ENCODE measurements at places on chromosomes 2 and 18.

DNA sequence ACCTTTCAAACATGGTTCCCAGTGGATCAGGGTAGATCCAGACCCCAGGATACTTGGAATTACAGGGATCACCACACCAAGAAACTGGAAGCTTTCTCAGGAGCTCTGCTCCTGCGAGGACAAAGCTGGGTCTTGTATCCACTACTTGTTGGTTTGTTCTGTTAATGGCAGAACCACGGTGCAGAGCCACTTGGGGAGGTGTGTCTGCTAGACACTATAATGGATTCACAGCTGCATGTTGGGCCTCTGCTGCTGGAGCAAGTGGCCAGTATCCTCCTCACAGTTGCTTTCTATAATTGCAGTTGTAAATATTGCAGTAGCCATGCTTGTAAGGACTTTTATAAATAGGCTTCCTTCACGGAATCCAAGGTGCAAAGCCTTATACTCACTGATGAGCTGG lies 12.9 kb downstream of the FOSL2 start:
- DNase-seq = no peak

GRCh38 chr18:68233018-68233417 lies 481.9 kb downstream of the TMX3 start:
- DNase-seq = no peak

DNA sequence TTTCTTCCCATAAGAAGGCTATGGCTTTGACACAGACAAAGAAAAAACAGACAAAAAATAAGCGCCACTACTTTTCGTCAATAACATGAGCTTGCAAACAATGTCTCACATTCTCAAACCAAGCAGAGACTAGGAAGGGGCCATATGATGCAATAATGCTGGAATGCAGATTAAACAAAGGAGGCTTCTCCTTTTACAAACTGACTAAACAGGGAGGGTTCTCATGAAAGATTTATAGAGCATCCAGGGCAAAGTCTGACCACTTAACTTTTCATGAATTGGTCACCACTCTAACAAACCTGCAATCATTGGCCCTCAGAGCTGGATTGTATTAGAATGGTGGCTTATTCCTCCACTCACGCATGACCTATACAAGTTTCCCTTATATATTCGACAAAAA lies 663.3 kb upstream of the CHAC2 start:
- no peak for DNase-seq

GRCh38 chr2:152863826-152864225 lies 145.4 kb downstream of the ARL6IP6 start:
- DNase-seq = no peak

DNA sequence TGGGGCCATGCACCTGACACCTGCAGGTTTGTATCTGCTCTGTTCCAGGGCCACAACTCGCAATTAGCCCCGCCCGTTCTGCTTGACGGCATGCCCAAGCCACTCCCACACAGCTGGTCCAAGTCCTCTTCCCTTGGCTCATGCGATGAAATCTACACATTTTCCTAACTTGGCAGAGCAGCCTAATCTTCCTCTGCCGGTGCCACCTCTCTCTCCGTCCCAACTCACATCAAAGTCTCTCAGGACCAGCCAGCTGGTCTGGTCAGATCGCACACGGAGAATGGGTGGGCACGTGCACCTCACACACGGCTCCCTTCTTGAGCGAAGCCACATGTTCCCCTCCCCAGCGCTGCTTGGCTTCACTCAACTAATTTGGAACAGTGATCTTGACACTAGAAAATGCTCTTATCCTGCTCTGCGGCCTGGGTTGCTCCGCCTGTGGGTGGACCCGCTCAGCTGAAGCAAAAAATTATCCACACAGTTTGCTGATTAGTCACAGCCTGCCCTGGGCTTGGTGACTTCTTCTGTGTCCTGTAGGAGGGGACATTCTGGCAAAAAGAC lies 176.7 kb downstream of the NRP2 start:
- no peak for DNase-seq

DNA sequence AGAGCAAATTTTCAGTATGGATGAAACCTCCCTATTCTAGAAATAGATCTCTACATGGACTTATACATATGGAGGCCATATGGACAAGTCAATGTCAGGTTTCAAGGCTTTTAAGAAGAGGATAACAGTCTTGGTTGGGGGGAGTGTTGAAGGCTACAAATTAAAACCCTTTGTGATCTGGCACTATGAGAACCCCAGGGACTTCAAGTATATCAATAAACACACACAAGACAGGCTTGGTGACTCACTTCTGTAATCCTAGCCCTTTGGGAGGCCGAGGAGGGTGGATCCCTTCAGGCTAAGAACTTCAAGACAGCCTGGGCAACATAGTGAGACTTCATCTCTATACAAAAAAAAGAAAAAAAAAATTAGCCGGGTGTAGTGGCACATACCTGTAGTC lies 127.2 kb upstream of the SP5 start:
- no peak for DNase-seq

GRCh38 chr2:1721706-1722646 lies 22.3 kb downstream of the PXDN start:
- no peak for DNase-seq

- DNase-seq = no peak
Measured at GRCh38 chr2:54771166-54771885, 47.9 kb downstream of the EML6 start.

GRCh38 chr2:28496781-28497180 lies 921 bp downstream of the PLB1 start:
- no peak for DNase-seq

DNA sequence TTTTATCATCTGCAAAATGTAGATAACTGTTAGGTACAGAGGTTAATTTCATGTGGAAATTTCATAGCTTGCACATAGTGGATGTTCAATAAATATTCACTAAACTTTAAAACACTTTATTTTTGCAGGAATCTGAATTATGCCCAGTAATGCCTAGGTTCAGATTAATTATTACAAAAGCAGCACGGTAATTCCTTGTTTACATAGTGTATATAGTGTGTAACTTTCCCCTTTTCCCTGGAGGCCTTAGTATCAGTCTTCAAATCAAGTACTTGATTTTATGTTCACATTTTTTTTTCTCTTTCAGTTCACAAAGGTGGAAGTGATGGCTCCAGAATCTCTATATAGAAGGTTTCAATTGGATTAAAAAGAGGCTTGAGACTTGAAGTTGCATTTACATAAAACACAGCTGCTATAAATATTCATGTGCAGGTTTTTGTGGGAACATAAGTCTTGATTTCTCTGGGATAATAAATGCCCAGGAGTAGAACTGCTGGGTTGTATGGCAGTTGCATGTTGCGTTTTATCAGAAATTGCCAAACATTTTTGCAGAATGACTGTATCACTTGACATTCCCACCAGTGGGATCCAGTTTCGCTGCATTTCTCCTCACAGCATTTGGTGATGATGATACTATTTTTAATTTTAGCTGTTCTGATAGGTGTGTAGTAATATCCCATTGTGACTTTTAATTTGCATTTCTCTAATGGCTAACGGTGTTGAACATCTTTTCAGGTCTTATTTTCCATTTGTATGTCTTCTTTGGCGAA lies 27.6 kb upstream of the LGALSL start:
- DNase-seq = no peak

- DNase-seq = no peak
Measured at GRCh38 chr2:112085916-112086669, 31.0 kb downstream of the TMEM87B start.

- DNase-seq = no peak
Measured at GRCh38 chr2:19933351-19933981, 31.7 kb upstream of the TTC32 start.

DNA sequence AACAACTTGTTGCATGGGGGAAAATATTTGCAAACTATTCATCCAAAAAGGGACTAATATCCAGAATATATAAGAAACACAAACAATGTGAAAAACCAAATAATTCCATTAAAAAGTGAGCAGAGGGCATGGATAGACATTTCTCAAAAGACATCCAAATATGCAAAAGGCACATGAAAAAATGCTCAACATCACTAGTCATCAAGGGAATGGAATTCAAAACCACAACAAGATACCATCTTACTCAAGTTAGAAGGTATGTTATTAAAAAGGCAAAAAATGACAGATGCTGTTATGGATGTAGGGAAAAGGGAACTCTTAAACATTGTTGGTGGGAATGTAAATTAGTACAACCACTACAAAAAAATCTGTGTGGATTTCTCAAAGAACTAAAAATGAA lies 396.5 kb downstream of the CCDC85A start:
- DNase-seq = no peak

DNA sequence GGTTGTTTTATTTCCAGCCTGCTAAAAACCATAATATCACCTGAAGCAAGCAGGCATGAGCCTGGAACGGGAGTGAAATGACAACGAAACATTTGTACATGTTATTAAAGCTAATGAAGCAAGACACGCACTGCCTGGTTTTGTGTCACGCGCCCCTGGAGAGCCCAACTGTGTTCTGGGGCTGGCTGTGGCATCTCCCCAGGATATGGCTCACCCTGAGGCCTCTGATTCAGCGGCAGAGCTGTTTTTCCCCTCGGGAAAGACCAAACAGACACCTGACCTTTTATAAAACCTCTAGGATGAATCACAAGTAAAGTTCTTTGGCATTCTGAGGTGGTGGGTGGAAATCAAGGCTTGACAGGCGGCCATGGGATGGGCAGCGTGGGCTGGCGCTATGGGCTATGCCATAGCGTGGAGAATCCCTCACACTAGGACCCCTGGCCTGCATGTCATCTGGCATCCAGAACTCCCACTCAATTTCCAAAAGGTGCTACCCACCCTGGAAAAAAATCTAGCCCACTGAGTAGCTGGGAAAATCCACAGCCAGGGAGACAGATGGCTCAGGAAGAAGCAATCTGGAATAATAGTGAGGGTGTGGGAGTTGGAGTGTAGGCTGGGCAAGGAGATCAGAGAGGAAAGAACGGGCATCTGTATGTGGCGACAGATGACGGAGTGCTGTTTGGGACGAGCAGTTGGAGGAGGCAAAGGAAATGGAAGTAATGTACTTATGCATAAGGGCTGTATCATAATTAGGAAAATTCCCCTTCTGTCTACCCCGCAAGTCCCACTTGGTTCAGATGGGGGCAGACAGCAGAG lies 262.0 kb downstream of the AFF3 start:
- DNase-seq = no peak

GRCh38 chr2:28269019-28269784 lies 123.5 kb upstream of the FOSL2 start:
- DNase-seq = no peak

DNA sequence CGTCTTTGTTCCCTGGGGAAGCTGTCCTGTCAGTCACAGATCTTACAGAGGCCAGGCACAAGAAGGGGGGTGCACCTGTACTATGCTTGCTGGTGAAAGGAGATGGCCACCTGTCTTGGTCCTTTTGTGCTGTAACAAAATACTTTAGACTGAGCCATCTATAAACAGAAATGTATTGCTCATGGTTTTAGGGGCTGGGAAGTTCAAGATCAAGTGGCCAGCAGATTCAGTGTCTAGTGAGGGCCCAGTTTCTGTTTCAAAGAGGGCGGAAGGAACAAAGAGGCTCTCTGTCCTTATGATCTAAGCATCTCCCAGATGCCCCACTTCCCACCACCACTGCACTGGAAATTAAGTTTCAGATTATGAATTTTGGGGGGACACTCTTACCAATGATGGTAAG lies 35.5 kb upstream of the RPL37A start:
- no peak for DNase-seq

GRCh38 chr2:192119536-192119935 lies 75.2 kb downstream of the TMEFF2 start:
- no peak for DNase-seq

DNA sequence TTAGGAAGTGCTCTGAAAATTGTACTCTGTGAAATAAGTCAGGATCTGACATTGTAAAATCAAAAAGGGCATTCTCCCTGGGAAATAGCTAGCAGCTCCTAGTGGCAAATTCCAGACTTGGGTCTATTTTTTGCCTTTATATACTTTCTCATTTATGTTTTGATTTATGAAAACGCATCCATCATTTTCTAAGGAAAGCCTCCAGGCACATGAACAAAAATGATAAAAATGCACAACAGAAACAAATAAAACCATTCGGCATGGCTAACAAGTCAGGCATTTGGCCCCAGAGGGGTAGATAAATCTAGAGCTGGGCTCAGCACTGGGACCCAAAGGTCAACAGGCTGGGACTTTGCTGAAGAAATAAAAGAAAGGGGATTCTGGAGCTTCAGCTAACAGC lies 167.0 kb downstream of the BCL11A start:
- no peak for DNase-seq

GRCh38 chr2:55112229-55113031 lies 62.2 kb upstream of the RTN4 start:
- no peak for DNase-seq

DNA sequence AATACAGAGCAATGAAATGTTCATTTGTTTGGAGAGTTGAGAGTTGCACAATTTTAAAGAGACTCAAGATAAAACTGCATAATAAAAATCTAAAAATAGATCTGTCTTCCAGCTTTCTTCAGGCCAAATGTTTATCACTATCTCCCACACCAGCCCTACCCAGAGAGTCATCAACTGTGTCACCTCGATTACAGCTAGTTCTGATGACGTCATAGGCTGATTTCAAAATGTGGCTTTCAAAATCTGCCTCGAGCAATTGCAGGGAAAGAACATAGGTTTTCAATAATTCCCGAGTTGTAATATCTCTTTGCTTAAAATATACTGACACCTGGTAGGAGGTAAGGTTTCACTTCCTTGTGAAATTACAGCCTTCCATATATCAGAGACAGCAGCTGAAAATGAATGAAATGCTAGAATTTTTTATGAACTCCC lies 677.6 kb upstream of the ID2 start:
- no peak for DNase-seq

DNA sequence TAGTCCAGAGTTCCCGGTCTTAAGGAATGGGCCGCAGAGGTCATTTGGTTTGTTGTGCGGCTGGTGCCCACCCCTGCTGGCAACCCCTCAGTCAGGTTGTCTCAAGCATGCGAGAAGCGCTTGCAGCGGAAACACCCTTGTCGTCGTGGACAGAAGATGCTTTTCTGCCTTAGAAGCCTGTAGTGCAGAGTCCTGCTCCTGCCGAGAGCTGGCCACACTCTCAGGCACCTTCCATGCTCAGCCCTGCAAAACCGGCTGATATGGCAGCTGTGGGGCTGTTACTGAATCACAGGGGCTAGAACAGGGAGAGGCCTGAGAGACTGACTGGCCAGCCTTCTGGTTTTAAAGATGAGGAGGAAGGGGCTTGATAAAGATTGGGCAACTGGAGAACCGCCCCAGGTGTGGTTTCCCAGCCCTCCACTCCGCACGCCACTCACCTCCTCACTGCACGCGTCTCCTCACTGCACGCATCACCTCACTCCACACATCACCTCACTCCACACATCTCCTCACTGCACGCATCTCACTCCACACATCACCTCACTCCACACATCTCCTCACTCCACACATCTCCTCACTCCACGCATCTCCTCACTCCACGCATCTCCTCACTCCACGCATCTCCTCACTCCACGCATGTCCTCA lies 103.6 kb downstream of the USP40 start:
- DNase-seq = no peak

- DNase-seq = no peak
Measured at GRCh38 chr2:171404261-171404660, 29.5 kb downstream of the METTL8 start.

DNA sequence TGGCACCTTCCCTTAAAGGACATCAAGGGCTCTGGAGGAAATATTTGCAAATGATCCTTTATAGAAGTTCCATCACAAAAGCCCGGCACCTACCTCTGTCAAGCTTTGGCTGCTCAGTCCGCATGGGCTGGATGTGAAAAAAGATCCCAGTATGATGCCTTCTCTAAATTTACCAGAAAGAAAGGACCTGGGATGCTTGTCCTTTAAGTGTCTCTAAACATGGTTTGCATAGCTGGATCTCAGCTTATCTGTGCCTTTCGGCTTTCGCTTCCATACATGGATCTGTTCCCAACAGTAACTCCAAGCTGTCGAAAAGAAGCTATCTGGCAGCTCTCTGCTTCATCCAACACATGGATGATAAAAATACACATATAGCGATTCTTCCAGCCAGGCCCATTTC lies 60.4 kb upstream of the SLC8A1 start:
- DNase-seq = no peak

- no peak for DNase-seq
Measured at GRCh38 chr18:3279201-3280185, 17.6 kb downstream of the MYL12B start.

Data from stimulated activated CD4-positive, alpha-beta T cell treated with anti-CD3 and anti-CD28 coated beads, Interleukin-15, amount 100 ng/mL, for 24 hours (primary cell).